ENCODE measurements at places on chromosomes 7 and 10. TPM values are rescaled to one million over a fixed set of nuclear protein-coding genes. Genes with fewer than 3 reads are reported as not detected.
A peak's percentile ranks its signal among the peaks of the same experiment; 100 is the strongest.

PPP1R17 gene
- total RNA-seq = under 0.01 TPM

AKR1E2 gene
- 31.5 TPM for total RNA-seq

DNA sequence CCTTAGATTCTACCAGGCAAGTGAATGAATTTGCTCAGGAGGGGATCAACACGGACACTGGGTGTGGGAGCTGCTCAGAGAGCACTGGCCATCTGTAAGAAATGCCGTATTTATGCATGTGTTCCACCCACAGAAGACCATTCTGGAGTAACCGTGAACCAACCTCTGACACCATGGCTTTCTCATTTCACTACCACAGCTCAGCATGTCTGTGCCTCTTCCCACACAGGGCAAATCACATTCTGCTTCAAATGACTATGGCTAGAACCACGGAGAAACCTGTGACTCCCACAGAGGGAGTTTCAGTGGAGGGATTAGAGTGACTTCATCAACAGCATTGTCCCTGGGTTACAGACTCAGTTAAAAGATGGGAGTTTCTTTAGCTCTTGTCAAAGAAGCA, 893.4 kb downstream of the XPNPEP1 start:
- DNase-seq = no peak

- DNase-seq = no peak
Measured at GRCh38 chr7:1367501-1368183, 91.6 kb downstream of the MICALL2 start.

- DNase-seq = no peak
Measured at GRCh38 chr10:116891208-116891607, 41.9 kb downstream of the ENO4 start.

COL17A1 gene
- total RNA-seq = under 0.01 TPM

DNA sequence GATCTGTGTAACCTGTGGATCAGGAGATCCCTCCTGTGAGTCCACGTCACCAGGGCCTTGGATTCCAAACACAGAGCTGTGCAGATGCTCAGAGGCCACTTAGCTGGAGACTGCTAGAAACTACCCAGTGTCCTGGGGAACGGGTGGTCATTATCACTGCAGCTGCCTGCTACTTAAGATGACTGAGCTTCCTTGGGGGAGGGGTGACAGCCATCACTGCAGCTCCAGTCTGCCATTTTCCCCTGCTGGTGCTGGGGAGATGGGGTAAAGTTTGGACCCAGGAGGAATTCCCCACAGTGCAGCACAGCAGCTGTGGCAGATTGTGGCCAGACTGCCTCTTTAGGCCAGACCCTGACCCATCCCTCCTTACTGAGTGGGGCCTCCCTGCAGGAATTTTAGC, 78.8 kb upstream of the VOPP1 start:
- DNase-seq = no peak

GRCh38 chr7:104862719-104863118, 151.3 kb upstream of the KMT2E start:
- DNase-seq = no peak

DRGX gene
- not detected for total RNA-seq

ITPRID1 gene
- total RNA-seq = not detected

TYW1B gene
- 6.7 TPM for total RNA-seq

DNA sequence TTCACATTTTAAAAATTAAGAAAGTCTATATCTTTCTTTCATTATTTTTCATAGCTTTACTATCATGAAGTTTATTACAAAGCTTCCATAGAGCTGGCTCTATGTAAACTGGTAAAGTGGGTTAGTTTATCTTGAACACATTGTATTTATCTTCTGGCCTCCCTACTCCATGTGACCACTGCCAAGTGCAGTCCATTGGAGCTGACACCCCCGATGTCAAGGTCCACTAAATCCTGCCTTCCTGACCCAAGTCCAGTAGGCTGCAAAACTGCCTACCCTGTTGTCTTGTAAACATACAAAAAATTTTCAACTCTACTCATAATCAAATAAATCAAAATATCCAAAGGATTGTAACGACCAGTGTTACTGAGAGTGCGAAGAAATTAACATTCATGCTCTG, 10.2 kb downstream of the DNAJC12 start:
- DNase-seq = no peak

GRCh38 chr10:804191-804781, 114.8 kb upstream of the DIP2C start:
- DNase-seq = peak; percentile 65

DNA sequence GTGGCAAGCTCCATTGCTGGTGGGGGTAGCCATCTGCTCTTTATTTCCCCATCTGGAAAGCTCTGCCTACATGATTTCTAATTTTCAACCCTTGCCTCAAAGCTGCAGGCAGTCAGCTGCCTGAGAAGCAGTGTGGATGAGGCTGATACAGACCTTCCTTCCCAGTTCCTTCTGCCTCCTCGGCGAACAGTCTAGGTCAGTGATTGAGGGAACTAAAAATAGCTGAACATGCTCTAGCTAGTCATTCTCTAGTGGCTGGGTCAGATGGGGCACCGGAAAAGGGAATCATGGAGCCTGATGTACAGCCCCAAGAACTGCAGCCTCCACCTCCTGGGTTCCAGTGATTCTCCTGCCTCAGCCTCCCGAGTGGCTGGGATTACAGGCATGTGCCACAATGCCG, 48.7 kb downstream of the NAMPT start:
- DNase-seq = no peak

DNA sequence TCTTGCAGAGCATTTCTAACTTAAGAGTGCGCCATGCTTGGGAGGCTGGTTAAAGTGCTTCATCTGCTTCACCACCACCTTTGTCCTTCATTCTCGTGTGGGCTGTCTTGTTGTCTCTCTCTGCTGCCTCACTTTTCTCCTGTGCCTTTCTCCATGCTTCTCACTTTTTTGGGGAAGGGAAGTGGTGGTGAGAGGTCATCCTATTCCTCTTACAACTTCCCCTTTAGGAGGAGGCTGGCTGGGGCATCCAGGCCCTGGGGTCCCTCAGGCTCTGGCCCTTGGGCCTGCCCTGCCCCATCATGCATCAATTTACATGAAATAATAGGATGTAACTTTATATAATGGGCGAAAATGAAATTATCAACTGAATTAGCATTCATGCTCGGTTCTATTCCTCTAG, 39.9 kb upstream of the PIP4K2A start:
- no peak for DNase-seq

GRCh38 chr10:80100861-80101695, 22.6 kb downstream of the TMEM254 start:
- DNase-seq = no peak

DNA sequence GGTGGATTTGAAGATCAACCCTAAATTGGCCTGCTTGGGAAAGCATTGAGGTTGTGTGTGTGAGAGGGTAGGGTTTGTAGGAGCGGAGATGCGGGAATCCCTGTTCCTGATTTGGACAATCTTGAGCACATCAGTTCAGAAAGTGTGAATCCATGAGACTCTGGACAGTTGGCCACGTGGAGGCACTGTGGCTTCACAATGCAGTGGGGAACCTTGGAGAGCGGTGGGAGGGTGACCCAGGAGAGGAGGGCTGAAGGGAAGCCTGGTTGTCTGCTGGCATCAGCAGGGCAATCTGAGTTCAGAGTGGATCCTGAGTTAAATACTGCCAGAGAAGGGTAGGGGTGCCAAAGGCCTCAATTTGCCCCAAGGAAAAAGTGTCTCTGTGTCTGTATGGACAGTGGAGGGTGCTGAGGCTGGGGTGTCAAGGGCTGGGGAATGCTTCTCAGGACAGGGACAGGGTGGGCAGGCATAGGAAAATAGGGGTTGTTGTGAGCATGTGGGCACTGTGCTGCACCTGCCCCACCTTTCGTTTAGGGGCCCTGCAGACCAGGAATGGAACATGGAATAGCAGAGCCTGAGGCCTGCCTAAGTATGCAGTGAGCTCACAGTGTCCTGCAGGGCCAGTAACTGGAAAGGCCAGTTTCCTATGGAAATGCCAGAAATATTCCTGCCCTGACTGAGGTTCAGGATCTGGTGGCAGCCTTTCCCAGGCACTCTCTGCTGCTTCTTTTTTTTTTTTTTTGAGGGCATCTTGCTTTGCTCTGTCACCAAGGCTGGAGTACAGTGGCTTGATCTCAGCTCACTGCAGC, 162.9 kb upstream of the PRSS58 start:
- DNase-seq = peak; percentile 68

SFRP5 gene
- total RNA-seq = 1.9 TPM

GRCh38 chr7:4883033-4883371, 514 bp downstream of the RADIL start:
- DNase-seq = no peak

FRMD4A gene
- 0.54 TPM for total RNA-seq

DNA sequence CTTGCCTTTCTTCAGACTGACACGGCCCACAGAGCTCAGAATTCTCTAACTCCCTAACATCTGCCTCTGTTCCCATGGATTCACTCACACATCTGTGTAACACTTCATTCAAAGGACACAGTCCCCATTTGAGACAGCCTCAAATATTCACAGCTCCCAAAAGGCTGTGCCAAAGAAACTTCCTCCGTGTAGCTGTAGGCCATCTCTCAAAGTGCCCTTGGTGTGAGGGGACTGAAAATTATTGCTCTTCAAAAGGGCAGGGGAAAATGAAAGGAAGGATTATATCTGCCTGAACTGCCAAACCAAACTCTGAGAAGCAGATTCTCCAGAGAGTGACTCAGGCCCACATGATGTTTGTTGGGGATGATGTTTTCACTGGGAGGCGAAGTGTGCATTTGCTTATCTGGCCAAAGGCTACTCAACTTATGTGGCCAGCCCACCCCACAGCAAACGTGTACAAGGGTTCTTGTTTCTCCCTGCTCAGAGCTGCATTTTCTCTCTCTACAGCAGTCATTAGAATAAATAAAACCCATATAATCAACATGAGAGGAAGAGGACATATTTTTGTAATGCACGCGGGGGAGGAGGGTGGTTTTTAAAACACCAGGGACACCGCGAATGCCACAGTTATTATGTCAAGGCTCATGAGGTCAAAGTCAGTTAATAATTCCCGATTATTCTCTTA, 302.4 kb upstream of the NFE2L3 start:
- DNase-seq = no peak

GRCh38 chr7:40755438-40755837, 620.6 kb downstream of the SUGCT start:
- no peak for DNase-seq

- DNase-seq = no peak
Measured at GRCh38 chr10:35136263-35136815, 9.7 kb downstream of the CREM start.

GRCh38 chr7:157278791-157279724, 57.7 kb upstream of the DNAJB6 start:
- no peak for DNase-seq

CALY gene
- not detected for total RNA-seq

GRCh38 chr10:120776442-120776841, 74.7 kb upstream of the WDR11 start:
- no peak for DNase-seq

IGF2BP3 gene
- total RNA-seq = 6.7 TPM

DNA sequence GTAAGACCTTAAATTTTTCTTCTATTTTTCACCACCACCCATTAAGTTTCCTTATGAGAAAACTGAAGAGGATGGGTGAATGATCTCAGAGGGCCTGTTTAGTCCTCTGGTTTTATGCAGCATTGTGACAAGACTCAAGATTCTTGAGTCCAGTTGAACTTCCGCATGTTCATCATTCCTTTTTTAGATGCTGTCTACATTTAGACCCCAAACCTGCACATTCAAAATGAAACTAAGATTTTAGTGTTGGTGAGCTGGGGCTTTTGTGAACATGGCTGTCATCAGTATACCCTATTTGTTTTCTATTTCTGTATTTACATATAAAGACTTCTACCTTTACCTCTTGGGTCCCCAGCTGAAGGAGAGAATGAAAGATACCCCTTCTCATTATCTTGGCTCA, 31.1 kb downstream of the NET1 start:
- no peak for DNase-seq

- no peak for DNase-seq
Measured at GRCh38 chr7:120320218-120320961, 47.4 kb downstream of the KCND2 start.

ABCA13 gene
- total RNA-seq = 4.3 TPM

- no peak for DNase-seq
Measured at GRCh38 chr10:56881218-56881617, 520.2 kb upstream of the ZWINT start.

DNA sequence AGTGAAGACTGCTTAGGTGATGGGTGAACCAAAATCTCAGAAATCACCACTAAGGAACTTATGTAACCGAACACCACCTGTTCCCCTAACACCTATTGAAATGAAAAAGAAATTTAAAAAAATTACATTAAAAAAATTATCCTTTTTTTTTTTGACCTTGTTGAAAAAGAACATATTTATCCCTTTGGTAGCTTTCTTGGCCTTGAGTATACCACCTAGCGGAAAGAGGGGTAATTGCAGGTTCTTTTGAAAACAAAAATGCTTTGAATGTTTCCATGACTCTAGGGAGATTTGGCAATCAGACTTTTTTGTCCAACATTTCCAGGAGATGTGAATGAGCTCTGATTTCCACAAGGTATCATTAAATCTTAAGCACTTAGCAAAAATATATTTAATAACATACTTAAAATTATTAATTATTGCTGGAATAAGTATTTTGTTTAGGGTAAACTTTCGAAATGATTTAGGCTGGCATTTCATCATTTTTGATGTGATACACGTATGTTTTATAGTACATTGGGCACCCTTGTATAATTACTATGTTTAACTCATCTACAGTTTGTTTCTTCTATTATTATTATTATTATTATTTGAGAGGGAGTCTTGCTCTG, 47.0 kb upstream of the ELMO1 start:
- DNase-seq = peak; percentile 69

DNA sequence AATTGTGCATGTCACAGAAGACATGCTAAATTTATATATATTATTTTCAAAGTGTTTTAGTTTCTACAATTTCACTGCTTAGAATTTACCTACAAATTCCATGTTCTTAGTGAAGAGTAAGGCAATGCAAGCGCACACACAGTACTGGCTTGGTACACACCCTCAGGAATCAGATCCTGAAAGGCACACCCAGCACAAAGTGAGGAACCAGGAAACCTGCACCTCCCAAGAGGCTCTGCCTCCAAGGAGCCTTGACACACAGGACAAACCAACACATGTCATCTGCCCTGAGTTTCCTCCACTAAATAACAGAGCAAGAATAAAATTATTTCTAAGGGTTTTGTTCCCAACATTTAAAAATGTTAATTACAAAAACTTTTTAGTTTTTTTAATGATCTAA, 156.2 kb downstream of the PARD3 start:
- no peak for DNase-seq

DNA sequence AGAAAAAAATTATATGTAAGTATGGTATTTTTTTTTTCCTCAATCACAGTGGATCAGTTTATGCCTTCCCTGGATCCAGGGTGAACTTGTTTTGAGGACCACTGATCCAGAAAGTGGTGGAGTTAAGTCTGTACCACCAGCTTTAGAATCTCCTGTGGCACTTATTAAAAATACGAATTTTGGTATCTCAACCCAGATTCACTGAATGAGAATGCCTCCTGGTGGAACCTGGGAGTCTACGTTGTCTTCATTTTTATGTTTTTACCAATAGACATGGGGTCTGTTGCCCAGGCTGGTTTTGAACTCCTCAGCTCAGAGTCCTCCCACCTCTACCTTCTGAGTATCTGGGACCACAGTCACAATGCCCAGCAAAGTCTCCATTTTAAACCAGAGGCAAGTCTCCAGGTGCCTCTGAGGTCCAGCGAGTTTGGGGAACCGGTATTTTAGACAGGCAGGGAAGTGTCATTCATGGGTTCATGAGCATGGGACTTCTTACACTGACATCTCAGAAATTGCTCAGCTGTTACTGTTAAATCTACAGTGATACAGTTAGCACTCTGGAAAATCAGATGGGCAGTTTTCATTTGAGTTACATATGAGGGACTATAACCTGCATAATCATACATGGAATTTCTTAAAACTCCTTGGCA, 200.9 kb downstream of the AUTS2 start:
- no peak for DNase-seq

CYP2C18 gene
- total RNA-seq = under 0.01 TPM

EGR2 gene
- total RNA-seq = 1.1 TPM

RNLS gene
- total RNA-seq = 8.6 TPM

ANKRD1 gene
- not detected for total RNA-seq

Data from hematopoietic multipotent progenitor cell (in vitro differentiated cells).